A172 (cell line): ENCODE measurements at places on chromosomes 5 and 9. TPM values are rescaled to one million over a fixed set of nuclear protein-coding genes. Genes with fewer than 3 reads are reported as not detected.

Gene COL27A1
- total RNA-seq = 8.2 and 8.4 TPM in 2 replicates

DNA sequence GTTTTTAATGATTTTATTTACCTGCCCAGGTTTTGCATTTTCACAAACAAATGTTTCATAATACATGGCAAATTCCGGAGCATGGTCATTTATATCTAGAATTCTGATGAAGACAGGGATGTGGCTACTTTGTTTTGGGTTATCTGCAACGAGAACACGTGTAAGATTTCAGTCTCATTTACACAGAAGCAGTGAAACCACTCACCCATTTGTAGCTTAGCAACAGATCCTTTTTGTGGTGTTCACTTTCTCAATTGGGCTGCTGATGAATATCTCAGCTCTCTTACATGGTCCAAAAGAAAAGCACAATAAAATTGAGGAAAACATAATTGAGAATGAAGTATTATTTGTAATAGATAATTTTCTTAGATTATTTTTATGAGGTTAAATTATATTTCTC is 148.6 kb downstream of the CDH9 start:
- no peak for DNase-seq

DNA sequence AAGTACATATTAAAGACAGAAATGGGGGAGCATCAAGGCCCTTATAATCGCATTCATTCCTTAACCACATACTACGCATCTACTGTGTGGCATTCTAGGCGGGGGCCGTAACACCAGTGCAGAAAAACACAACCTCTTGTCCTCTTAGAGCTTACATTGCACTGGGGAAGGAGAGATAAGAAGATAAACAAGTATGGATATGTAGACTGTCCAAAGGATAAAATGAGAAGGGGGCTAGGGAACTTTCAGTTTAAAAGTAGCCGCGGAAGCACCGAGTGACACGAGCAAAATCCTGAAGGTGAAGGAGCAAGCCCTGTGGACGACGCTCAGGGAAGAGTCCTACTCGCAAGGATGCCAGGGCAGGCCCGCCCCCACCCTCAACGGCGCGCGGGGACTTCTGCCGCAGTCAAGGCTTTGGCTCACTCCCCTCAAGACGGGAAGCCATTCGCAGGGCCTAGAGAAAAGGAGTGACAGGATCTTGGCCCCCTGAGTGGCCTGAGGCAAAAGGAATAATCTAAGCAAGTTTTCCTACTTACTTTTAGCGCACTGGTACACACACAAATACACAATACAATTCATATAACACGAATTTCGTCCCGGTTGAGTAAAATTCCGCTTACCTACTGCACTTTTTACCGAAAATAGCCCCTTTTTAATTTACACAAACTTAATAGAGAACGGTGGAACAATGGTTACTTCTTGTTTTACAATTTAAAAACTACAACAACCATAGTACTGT is 1.3 kb upstream of the NIPBL start:
- peak; percentile 41 for DNase-seq

GRCh38 chr5:58181578-58182286 is 278.2 kb downstream of the PLK2 start:
- DNase-seq = no peak

DNA sequence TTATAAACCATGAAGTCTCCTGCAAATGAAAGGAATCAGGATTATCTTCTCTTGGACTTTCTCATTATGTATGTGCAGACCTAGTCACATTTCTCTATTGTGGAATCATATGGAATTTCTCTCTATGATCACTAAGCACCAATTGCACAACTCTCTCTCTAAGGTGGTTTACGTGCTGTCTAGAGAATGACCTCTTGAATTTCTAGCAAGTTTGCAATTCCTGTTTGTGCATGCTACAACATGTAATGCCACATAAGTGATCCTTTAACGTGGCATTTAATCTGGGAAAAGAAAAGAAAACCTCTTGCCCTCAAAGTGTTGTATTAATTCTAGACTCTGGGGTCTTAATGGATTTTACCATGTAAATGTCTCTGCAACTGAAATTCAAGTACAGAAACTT is 5.0 kb upstream of the PPP2R2B start:
- DNase-seq = no peak

- no peak for DNase-seq
Measured at GRCh38 chr5:5037674-5038073, 102.5 kb upstream of the ADAMTS16 start.

DNA sequence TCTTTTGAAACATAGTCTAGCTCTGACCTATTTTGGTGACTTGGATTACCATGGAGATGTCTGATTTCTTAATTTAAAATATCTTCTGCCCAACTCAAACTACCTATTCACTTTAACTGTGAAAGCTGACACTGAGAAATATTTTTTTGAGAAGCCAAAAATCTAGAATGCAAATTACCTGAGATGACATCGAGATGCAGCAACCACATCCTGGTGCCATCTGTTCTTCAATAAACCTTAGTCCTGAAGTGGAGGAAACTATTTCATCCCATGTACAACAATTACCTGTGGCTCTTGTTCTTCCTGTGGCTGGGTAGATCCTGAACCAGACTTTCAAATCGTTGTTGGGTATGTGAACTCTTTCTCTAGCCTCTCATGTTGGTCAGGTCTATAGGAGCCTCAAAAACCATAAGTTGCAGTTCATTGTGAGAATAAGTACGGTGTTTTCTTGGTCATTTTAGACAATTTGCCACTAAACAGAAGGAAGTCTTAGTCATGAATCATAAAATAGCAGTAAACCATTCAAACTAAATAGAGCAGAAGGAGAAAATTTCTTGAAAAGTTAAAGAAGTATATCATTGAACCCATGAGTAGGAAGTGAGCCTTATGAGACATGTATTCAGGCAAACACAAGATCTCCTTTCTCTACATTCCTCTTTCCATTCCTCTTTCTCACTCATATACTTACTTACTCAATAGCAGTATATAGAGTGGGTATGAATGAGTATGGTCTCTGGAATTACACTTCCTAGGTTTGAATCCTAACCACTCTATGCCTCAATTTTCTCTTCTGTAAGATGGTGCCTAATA is 176.0 kb downstream of the HMHB1 start:
- no peak for DNase-seq
